ENCODE measurements at places on chromosomes 12 and 14.

DNA sequence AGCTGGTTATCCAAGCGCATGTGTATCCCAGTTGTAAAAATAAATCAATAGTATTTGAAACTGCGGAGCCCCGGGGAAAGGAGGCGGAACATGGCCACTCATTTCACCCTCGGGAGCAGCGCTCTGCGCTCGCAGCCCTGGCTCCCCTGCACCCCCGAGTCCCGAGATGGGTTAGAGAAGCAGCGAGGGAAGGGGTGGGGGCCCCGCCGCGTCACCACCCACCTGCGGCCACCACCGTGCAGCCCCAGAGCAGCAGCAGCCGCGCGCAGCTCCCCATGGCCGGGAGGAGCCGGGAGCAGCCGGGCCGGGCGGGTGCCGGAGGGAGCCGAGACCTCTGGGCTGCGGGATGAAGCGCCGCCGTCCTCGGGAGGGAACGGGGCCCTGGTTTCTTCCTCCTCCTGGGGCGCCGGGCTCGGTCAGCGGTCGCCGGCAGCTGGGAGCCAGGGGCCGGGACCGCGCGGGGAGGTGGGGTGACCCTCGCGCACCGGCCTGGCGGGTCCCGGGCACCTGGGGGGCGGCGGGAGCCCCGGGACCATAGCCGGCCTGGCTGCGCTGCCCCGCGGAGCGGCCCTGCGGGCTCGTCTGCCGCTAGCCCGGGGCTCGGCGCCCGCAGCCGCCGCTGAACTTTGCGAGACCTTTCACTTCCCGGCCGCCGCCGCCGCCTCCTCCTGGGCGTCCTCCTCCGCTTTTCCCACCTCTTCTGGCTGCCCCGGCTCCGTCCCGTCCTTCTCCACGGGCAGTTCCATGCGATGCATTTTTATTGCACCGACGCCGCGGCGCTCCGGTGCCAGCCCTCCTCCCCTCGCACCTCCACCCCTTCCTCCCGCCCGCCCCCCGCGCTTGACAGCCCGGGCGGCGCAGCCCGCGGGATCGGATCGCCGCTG lies at the start of gene NTN4:
NTN4 (minus strand) TSS at position 732 of the 884 bp plus-strand sequence; CDS start at position 277, 455 bp downstream.
- DNase-seq, result peak; percentile 58

GRCh38 chr12:118734266-118734665 lies 247.1 kb upstream of the SRRM4 start:
- no peak for DNase-seq

- DNase-seq, result peak; percentile 77
Observed at GRCh38 chr14:30223385-30223785, 295.7 kb upstream of the PRKD1 start.

DNA sequence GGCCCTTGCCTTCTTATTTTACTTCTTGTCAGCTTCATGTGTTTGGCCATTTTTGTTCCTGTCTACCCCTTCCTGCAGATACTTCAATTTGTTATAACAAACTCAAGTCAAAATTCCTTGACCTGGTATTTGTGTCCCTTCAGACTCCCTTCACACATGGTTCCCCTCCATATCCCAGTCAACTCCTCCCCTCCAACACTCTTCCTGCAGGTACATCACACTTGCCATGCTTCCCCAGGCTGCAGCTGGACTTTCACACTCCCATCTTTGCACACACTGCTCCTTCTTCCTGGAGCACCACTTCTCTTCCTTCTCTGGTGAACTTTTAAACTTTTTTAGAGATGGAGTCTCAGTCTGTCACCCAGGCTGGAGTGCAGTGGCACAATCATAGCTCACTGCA lies 18.9 kb upstream of the FIGNL2 start:
- peak; percentile 6 for DNase-seq

DNA sequence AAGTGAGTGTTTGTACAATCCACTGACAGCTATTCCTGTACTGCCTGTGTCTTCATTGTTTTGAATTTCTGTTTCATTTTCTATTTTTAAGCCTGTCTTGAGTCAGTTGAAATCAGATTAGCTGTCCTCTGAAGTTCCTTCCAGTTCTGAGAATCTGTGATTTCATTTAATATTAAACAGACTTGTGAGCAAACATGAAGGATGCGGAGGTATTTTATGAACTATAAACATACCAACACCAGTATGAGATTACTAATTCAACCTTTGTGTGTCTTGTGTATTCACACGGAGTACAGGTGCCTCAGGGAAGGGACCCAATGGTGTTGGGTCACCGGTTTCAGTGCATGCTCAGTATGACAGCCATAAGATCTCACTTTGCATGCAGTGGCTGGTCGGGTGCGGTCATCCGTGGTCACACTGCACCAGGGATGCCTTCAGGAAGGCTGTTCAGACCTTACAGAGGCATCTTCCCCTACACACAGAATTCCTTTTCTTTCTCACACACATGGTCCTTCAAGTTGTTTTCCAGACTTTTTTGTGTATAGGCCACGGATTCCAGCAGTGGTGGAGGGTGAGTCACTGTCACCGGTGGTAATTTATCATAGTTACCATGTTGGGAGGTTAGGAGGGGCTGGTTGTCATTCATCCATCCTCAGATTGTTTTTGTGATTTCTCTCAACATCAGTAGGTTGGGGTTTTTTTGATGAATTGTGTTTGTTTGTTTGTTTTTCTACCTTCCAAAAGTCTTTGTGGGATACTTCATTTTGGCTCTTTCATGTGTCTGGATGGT lies 103.0 kb upstream of the SFSWAP start:
- DNase-seq, result no peak

DNA sequence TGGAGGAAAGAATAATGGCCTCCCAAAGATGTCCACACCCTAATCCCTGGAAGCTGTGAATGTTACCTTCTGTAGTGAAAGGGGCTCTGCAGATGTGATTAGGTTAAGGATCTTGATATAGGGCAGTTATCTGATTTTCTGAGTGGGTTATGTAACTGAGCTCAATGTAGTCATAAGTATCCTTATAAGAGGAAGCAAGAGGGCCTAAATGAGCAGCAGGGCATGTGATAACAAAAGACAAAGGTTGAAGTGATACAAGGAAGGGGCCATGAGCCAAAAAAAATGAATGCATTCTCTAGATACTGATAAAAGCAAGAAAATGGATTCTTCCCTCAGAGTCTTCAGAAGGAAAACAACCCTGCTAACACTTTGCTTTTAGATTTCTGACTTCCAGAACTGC lies 78.8 kb downstream of the OSBPL8 start:
- DNase-seq, result no peak

GRCh38 chr12:132066345-132066685 lies 77.8 kb downstream of the DDX51 start:
- DNase-seq, result no peak

- DNase-seq, result no peak
Observed at GRCh38 chr12:116247377-116247776, 30.1 kb downstream of the MED13L start.
